ENCODE measurements at places on chromosomes 1 and 21.

DNA sequence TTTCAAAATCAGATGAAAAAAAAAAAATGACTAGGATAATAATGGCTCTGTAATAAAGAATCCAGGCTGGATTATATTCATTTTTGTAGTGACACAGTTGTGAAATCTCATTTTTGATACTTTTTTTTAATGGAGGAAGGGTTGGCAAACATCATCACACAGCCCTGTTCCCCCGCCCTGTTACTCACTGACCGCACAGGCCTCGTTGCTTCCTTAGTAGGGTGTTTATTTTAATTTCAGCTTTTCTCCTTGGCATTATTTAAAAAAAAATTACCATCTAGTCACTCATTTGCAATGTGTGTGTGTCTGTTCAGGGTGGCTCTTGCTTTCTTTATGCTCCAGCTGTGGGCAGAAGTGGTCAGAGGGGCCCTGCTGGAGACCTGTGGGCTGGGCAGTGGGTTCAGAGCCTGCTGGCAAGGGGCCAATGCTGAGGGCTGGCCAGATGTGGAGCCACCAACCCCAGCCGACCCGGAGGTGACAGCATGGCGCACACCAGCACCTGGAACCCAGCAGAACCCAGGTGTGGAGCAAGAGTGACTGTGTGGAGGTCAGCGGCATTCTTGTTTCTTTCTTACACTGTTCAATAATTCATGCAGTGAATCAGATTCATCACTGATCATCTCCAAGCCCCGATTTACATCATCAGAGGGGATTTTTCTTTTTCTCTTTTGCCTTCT is 44.6 kb downstream of the ZSCAN20 start:
- no peak for DNase-seq

DNA sequence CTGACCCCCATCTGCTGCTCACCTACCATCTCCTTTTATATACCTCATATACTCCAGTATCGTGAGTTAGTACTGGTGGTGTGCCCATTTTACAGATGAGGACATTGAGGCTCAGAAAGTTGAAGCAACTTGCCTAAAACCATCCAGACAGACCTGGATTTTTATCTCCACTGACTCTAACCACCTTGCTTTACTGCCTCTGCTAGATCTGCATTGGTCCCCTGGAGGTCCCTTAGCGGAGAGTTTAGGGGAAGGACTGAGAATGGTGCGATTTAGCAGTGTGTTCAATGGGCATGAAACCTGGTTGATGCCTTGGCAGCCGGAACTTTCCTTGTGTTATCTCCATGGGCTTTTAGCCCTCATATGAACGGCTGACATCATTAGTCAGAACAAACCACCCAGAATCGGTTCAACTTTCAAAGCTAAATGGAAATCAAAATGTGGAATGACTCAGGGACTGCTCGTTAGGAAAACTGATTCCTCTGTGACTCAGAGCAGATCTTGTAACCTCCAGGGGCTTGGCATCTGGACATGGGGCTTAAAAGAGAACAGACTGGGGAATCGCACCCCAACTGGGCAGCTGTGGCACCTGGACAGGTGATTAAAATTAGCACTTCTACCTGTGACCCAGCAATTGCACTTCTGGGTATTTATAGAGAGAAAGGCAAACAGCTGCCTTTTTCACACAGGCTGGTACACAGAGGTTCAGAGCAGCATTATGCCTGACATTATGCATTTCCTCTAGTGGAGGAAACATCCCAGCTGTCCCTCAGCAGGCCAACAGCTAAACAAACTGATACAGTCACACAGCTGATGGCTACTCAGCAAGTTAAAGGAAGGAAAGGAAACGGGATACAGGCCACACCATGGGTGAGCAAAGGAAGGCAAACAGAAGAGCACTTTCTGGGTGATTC is 25.3 kb downstream of the TMEM51 start:
- DNase-seq = no peak

GRCh38 chr1:205568469-205569361 is 63.1 kb downstream of the ELK4 start:
- DNase-seq = peak; percentile 62

GRCh38 chr1:204478172-204478899 is 16.3 kb downstream of the PIK3C2B start:
- DNase-seq = no peak

GRCh38 chr1:230937371-230937770 is 41.3 kb downstream of the TTC13 start:
- no peak for DNase-seq

GRCh38 chr1:199671684-199672083 is 355.8 kb upstream of the NR5A2 start:
- DNase-seq = no peak

GRCh38 chr1:112457955-112458354 is 50.8 kb upstream of the WNT2B start:
- DNase-seq = no peak

- no peak for DNase-seq
Measured at GRCh38 chr1:76944942-76945341, 77.7 kb downstream of the ST6GALNAC5 start.

DNA sequence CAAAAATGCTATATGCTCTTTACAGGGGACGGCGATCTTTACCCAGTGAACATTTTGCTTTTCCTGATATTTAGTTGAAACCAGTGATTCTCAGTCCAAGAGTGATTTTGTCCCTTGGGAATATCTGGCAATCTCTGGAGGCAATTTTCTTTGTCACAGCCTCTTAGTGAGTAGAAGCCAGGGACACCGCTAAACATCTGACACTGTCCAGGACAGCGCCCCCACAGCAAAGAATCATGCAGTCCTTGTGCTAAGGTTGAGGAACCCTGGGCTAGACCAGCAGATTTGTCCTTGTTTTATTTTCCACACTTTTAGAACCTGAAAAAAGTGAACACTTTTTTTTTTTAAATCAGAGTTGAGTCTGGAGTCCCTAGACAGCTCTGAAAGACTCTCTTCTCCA is 13.1 kb downstream of the EVA1C start:
- no peak for DNase-seq

DNA sequence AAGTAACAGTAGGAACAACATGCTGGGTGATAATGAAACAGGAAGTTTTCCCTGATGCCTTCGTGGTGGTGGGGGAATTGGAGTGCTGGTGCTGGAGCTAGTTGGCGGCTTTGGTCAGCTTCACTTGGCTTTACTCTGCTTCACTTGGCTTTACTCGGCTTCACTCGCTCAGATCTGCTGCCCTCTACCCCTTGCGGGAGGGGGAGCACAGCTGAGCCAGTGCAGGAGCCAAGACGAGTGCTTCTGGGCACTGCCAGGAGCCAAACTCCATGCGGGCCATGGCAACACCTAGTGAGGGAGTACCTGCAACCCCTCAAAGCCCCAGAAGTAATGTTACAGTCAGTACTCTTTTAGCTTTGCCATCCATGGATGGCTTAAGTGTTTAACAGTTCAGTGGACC is 10.6 kb upstream of the PRKACB start:
- DNase-seq = no peak

DNA sequence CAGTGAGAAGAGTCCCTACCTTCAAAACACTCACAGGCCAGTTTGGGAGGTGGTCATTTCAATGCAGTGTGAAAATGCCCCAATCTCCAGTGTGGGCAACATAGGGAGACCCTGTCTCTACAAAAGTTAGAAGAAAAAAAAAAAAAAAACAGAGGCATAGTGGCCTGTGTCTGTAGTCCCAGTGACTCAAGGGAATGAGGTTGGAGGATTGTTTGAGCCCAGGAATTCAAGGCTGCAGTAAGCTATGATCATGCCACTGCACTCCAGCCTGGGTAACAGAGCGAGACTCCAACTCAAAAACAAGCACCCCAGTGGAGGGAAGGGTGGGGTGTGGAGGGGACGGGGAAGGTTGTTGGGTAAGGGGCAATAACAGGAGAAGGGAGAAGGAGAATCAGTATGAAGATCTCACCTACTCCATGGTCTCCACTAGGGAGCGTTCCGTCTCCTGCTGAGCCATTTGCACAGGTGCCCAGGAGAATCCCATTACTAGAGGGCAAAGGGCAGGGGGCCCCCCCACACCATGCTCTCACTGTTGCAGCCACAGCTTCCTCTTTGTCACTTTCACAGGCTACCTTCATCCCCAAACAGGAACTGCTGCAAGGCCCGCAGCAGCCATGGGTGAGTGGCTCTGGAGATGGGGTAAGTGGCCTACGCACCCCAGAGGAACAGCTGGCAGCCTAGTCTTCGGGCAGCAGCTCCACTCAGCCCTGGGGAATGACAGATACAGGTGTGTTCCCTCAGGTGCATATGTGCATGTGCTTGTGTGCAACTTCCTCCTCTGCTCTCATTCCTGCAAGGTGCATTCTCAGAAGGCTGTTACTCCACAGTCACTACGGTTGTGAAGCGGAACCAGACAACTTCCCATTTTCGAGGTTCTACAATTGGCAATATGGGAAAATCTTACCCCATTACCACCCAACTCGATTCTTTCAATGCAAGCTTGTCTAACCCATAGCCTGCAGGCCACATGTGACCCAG is 87.9 kb upstream of the LYST start:
- no peak for DNase-seq

DNA sequence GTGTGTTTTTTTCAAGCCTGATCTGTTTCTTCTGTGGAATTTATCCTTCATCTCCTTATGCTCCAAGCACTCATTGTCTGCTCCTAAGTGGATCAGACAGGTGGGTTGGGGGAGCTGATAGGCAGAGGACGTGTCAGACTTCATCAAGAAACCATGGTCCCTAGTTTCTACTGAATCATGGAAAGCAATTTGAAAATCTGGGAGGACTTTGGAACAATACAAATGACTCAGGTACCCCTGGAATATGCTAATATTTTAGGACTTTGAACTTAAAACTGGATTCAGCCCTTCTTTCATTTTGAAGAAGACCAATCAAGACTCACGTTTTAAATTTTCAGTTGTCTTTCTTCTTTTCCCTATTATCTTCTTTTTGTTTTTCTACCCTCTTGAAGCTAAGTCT is 7.7 kb downstream of the ABCG1 start:
- no peak for DNase-seq

GRCh38 chr1:156963621-156964020 is 43.2 kb downstream of the LRRC71 start:
- no peak for DNase-seq

DNA sequence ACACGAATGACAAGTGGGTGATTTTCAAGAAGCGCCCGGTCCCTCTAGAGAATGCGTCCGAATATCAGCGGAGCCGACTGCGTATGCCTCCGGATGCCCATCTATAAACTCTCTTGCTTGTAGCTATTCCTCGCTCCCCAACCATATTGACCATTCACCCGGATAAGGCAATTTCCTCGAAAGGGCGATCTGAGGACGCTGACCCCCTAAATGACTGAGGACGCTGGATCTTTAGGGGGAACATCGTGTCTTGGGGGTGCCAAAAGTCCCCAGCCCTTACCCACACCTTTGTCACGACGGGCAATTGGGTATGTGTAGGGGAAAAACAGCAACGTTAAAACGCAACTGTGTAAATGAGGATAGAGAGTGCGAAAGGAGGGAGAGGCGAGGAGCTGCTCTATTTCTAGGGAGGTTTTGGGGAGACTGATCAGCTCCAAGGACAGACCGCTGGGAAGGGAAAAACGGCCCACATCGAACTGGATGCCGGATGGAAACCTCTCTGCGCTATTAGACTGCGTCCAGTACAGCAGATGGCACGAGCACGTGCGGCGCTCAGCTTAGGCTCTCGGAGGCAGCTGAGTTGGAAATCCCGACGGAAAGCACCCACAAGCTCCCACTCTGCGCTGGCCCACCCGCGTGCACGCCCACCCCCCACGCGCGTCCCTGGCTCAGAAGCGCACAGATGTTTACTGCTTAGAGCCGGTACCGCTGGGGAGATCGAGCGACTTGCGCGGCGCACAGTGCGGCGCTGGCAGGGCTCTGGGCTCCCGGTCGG is 2.9 kb upstream of the PRRX1 start:
- no peak for DNase-seq

- no peak for DNase-seq
Measured at GRCh38 chr21:28943631-28944030, 49.0 kb downstream of the LTN1 start.

DNA sequence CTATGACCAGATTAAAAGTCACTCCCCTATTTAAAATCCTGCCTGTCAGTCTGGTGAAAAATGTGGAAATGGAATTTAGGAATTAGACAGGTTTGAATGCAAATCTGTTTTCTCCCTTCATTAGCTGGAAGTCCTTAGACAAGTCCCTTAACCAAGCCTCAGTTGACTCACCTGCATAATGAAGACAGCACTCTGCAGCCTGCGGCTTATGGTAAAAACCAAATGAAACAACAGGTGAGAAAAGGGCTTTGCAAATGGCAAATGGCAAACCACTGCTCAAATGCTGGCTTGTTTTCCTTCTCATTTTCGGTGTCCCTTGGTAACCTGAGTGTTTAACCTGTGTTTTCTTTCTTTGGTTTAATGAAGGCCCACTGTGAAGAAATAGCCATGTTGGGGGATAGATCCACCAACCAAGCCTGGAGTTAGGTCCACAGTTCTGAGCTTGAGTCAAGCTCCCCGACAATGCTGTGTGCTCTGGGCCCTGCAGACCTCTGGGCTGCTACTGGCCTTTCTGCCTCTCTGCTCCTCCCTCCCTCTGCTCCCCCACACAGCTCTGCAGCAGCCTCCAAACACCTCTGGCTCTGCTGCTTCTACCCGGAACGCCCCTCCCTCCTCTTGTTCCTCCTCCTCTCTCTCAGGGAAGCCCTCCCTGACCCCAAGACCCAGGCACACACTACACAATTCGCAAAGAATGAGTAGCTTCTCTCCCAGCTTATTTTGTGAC is 641.8 kb downstream of the MATN1 start:
- DNase-seq = no peak

- DNase-seq = no peak
Measured at GRCh38 chr1:179146476-179146875, 64.6 kb downstream of the TOR3A start.

DNA sequence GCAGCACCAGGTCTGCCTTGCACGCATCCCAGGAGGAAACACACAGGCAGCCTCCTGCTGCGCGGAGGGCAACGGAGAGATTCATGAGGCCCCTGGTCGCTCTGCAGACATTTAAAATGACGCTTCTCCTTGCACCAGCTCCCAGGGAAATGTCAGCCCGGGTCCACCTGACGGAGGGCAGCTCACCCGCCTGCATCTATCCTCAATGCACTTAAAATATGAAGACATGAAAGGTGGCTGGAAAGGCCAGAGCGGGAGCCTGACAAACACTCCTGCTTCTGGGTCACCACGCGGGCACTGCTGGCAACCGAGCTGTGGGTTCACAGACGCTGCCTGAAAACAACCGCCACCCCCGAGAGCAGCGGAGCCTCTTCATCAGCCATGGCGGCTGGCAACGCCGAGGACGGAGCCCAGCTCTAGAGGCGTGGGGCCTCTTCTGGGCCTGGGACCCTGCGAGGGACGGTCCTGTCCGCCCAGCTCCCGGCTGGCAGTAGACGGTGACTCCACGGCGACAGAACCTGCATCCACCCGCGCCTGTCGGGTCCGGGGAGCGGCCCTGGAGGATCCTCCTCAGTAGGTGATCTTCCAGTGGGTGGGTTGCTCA is 22.7 kb downstream of the POFUT2 start:
- DNase-seq = no peak

GRCh38 chr1:5690291-5690690 is 301.9 kb downstream of the NPHP4 start:
- DNase-seq = no peak

DNA sequence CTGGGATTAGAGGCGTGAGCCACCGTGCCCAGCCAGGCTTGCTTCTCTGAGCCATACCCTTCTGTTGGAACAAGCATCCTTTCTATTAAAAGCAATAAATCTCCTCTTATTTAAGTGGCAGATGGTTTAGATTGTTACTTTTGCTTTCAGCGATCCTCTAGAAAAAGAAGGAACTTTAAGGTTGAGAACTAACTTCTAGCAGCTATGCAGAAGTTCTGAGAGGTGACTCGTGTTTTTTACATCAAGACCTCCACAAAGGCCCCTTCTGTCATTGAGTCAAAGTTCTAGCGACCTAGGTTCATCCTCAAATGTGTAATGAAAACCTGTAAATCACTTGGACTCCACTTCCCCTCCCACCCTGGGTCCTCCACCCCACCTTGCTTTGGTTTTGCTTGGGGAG is 30.8 kb downstream of the PLEKHO1 start:
- DNase-seq = no peak

- no peak for DNase-seq
Measured at GRCh38 chr1:183186841-183187240, 777 bp downstream of the LAMC2 start.

Measured in iPS-NIHi11 (cell line).